ENCODE measurements at places on chromosomes 13 and 19.

DNA sequence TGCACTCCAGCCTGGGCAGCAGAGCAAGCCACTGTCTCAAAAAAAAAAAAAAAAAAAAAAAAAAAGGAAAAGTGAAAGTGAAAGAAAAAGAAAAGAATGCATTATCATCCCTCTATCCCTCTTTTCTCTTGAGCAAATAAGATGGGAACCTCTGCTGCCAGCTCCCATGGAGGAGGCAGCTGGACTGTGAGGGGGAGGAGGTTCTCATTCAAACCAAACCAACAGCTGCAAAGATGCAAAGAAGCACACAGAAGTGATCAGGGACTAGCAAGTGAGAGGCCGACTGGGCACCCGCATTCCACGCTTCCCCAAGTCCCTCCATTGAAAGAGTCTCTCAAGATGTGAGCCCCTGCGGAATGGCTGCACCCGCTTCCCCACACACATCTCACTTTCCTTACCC, 63.5 kb downstream of the TSHZ3 start:
- DNase-seq = no peak

DNA sequence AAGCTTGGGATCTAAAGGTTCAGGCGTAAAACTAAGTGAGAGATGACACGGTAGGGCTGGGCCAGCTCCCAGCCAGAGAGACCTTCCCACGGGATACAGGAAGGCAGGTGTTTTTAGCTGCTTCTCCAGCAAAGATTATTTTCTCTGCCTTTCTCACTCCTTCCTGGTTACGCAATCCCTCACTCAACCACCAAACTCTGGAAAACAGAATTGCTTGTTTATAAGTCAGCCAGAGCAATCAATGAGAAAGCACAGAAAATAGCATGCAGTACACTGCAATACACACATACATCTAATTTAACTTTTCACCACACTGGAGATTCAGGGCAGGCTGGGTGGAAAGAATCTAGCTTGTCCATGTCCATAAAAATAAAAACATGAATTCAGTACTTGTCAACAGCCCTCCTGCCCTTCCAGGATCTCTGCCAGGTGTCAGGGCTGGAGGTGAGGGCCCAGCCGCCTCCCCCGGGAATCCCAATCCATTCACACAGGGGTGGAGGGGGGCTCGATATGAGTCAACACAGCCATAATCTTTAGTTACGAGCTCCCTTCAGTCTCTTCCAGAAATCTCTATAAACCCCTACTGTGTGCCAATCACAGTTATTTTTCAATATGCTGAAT, 12.2 kb downstream of the RHPN2 start:
- no peak for DNase-seq

DNA sequence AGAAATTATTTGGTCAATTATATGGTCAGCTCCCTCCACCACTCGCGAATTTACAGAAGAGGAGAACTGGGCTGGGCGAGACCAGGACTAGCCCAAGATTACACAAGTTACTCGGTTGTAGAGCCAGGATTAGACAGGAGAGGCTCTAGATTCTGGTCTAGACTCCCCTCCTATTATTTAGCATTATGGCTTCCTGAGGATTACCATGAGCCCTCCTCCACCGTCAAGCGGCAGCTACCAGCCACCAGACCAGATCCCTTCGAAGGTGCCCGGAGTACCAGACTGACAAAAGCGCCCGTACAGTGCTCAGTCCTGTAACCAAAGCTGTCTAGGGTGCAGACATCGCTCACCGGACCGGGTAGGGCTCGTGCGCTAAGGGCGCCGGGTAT, 497 bp upstream of the MLNR start:
- DNase-seq = no peak

DNA sequence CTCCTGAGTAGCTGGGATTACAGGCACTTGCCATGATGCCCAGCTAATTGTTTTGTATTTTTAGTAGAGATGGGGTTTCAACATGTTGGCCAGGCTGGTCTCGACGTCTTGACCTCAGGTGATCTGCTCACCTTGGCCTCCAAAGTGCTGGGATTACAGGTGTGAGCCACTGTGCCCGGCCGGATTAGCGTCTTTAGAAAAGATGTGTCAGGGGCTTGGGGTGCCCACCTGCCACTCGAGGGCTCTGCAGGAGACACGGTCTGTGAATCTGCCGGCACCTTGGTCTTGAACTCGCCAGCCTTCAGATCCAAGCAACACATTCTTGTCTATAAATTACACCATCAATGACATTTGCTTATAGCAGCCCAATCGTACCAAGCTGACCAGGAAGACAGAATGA, 38.8 kb upstream of the TUBGCP3 start:
- DNase-seq = no peak

DNA sequence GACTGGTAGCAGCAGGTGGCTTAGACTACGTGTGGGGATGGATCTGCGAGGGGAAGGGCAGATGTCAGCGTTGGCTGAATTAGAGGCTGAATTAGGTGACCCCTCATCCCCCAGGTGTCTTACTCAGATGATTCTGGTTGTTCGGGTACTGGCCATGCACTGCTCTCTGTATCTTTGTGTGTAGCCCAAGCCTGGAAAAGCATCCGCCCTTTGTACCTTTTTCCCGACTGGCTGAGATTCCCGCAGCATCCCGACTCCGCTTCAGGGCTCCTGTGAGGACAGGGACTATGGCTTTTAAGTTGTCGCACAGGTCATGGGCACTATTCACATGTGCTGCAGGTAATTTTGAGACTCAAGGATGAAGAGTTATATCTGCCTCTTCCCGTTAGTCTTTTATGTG, 7.2 kb downstream of the TFDP1 start:
- no peak for DNase-seq

DNA sequence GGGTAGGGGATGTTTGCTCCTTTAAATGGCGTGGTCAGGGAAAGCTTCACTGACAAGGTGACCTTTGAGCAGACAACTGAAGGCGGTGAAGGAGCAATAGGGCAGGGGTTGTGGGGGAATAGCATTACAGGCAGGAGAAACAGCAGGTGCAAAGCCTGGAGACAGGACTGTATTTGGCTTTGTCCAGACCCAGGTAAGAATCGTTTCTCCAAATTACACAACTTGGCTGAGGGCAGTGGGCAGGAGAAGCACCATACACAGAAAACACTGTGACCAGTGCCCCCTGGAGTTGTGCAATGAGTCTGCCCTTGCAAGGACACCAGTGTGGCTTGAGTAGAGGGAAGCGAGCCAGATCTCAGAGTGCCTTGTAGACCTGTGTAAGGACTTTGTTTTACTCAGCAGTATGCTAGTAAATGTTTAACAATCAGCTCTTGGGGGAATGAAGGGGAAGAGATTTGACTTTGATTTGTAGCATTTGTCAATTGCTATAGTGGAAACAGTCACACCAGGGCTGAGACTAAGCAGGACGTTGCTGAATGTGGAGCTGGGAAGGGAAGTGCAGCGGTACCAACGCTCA, 360.0 kb downstream of the DCT start:
- no peak for DNase-seq

GRCh38 chr19:18098891-18099622, 1.5 kb downstream of the MAST3 start:
- no peak for DNase-seq

GRCh38 chr19:39498798-39499642, at the start of gene DLL3:
DLL3 (plus strand) TSS chr19:39498947; CDS start chr19:39498975, 28 bp downstream.
- no peak for DNase-seq

DNA sequence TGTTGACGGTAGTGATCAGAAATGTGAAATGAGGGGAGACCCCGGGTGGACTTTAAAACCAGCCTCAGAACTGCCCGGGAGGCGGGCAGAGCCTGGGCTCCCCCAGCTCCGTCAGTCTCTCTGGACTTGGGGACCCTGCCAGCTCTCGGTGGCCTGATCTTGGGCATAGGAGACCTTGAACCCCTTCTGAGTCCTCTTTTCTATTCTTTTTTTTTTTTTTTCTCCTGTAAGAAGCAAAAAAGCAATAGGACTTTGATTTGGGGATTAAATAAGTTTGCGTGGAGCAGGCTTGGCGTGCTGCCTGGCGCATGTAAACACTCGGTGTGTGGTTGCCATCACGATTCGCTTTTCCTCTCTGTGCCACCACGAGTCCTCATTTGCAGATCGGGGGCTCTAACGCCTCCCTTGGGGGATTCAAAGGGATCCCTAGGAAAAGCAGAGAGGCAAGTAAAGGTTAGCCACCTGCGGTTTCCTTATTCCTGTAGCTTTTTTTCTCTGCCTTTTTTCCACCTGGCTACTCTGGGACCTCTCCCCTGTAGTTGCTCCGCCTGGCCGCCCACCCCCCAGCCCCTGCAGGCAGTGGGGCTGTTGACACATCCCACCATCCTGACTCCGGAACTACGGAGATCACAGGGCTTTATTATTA, 1.3 kb downstream of the SAFB start:
- DNase-seq = no peak

DNA sequence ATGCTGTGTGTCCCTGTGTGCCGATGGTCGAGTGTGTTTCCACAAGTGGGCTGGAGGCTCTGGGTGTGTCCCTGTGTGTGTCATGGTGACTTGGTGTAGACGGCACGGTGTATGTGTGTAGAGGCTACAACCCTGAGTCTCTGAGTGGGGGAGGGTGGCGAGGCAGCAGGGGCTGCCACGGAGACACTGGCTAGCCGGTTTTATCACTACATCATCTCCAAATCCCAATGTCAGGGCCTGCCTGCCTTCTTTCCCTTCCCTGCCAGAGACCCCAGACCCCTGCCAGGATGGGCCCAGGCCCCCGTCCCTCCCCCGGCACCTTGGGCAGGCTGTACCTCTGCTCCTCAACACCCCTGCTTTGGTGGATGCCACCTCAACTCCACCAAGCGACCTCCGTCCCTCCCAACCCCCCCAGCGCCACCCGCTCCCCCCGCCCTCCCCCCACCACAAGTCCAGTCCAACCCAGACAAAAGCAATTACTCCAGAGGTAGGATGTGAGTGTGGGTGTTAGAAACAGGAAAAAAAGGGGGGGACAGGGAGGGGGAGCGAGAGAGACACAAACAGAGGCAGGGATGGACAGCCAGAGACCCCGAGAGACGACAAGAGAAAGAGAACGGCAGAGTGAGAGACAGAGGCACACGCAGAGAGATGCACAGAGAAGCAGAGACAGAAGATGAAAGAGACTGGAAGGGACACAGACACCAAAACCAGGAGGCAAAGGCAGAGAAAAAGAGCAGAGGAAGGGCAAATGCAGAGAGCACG, 21.6 kb upstream of the POU2F2 start:
- no peak for DNase-seq

DNA sequence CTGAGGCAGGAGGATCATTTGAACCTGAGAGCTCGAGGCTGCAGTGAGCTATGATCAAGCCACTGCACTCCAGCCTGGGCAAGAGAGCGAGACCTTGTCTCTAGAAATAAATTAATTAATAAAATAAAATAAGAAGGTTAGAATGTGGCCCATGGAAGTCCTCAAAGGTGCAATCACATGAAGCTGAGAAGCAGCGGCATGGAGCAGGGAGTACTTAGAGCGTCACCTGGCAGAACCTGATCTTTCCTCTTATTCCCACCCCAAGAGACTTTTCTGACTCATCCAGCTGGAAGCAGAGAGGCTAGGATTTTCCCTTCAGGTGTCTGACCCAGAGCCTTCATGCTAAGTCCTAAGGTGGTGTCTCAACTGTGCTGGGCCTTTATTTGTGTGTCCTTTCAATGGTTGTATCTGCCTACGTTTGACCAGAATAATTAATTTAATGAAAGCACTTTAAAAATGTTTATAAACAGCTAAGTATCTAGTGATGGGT, 8.9 kb upstream of the MRPS31 start:
- DNase-seq = no peak

DNA sequence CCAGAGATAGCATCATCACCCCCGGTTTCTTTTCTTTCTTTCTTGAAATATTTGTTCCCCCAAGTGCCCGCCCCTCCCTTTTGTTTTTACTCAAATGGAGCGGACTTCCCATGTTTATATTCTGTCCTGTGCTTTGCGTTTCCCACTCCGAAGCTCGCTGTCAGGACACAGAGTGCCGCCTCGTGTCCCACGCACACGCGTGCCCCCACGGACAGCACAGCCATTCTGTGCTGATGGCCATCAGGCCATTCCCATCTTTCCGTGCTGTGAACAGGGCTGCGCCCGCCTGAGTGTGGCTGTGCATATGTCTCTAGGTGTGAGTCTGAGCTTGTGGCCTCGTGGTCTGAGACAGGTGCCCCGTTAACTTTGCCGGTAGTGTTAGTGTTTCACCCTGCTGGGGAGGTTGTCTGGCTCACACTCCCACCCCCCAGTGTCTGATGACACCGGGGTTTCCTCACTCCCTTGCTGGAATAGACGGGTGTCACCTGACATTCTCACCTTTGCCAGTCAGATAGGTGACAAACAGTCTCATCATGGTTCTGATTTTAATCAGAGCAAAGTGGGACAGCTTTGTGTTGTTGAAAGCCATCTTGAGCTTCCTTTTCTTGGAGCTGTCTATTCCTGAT, 6.9 kb downstream of the PAK4 start:
- no peak for DNase-seq

- no peak for DNase-seq
These were observed 5.0 kb downstream of the ELAVL3 start for GRCh38 chr19:11475861-11476260.

DNA sequence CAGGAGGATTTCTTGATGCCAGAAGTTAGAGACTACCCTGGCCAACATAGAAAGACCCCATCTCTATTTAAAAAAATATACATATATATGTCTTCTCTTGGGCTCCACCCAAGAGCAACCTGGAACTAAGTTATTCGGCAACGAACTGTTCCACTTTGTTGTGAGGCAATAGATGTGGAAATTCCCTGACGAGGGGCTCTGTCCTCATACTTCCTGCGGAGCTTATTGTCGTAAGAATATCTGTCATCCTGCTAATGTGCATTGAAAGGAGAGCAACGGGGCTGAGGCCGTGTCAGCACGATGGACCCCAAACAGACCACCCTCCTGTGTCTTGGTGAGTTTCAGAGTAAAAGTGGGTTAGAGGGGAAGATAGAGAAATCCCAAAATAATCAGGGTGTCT, at the start of gene FCAR:
FCAR (plus strand) TSS at position 246 of the 400 bp plus-strand sequence; CDS start at position 301, 55 bp downstream.
- DNase-seq = no peak
